CD4-positive, CD25-positive, alpha-beta regulatory T cell (primary cell): ENCODE measurements at places on chromosomes 16 and 17. TPM values are rescaled to one million over a fixed set of nuclear protein-coding genes. Genes with fewer than 3 reads are reported as not detected.

GRCh38 chr16:85674828-85675227 lies 13.9 kb downstream of the GINS2 start:
- no peak for DNase-seq

DNA sequence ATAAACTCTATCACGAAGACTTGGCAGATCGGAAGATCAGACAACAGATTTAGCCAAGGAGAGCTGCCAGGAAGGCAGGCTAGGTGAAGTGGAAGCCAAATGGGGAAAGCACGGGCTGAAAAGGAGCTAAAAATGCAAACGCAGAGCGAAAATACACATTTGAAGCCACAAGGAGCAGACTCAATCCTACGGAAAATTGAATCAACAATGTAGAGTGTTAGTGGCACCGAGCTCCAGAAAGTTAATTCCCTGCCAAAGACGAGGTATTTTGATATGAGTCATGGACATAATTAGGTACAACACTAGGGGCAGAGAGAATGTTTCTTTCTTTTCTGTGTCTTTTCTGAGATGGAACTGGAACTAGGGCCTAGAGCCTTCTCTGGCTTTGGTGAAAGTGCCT lies 20.7 kb downstream of the GSG1L start:
- no peak for DNase-seq

- DNase-seq: no peak
These were observed 243.9 kb downstream of the PARN start for GRCh38 chr16:14386115-14386514.

DNA sequence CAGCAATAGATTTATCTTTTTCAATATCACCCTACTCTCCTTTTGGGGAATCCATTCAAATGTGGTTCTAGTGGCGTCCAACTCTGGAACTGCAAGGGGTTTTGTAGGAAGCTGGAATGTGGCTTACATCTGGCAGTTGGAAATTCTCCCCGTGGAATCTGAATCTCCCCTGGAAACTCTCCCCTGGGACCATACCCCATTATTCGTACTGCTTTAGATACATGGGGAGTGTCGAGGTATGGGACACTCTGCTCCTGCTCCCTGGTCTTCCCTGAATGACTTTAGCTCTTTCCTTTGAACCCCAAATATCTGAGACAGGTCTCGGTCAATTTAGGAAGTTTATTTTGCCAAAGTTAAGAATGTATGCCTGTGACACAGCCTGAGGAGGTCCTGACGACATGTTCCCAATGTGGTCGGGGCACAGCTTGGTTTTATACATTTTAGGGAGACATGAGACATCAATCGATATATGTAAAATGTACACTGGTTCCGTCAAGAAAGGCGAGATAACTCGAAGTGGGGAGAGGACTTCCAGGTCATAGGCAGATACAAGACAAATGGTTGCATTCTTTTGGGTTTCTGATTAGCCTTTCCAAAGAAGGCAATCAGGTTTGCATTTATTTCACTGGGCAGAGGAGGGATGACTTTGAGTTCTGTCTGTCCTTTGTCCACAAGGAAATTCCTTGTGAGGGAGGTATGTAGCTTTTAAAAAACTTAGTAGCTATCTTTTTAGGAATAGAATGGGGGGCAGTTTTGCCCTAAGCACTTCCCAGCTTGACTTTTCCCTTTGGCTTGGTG lies 89.1 kb upstream of the CORO6 start:
- DNase-seq: no peak

DNA sequence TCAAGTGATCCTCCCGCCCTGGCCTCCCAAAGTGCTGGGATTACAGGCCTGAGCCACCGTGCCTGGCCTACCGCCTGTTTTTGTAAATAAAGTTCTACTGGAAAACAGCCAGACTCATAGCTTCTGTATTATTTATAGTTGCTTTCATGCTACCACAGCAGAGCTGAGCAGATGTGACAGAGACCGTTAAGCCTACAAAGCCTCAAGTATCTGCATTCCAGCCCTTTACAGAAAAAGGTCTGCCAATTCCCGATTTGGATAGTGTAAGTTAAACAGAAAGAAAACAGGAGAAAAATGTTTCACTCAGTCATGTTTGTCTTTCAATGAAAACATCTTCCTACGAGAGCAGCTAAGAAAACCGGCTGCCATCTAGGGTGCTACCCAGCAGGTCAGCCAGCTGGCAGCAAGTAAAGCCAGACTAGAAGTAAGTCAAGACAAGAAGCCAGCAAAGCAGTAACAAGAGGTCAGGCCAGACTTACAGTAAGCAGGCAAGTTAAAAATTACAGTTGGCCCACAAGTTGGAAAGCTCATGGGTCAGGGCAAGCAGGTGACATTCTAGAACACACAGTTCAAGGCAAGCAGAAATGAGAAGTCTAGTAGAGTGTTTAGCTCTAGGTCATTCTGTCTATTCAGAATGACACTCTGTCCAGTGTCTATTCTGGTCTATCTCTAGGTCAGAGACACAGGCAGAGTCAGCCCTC lies 17.7 kb downstream of the NCBP3 start:
- no peak for DNase-seq

- no peak for DNase-seq
These were observed 3.2 kb downstream of the KRTAP9-9 start for GRCh38 chr17:41258406-41258805.

- no peak for DNase-seq
These were observed 2.9 kb upstream of the KANSL1 start for GRCh38 chr17:46195939-46196716.

DNA sequence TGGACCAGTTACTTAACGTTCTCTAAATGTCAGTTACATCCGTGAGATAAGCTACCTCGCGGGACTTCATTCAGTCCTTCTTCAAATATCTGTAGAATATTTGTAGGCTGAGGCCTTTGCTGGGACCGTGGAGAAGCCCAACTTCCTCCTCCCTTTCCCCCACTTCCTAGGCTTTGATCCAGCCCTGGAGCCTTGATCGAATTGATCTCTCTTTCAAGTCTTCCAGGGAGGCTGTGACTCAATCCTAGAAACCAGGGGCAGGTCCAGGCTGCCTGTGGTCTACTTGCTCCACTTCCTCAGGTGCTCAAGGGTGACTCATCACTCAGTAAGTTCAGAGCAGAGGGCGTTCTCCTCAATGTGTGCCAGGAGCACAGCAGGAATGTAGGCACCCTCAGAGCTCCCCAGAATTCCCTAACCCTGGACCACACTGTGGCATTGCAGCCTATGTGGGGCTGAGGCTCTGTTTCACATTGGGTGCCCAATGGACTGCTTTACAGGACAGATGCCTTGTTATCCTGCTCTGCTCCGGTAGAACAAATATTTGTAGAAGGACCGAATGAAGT lies 11.2 kb upstream of the CEP20 start:
- no peak for DNase-seq

The PRSS22 gene
- total RNA-seq: not detected

The TPSB2 gene
- not detected for total RNA-seq

The BCL6B gene
- total RNA-seq: 0.42 TPM

The CIAO3 gene
- 42.6 TPM for total RNA-seq

The KRT12 gene
- not detected for total RNA-seq

The CACNG1 gene
- total RNA-seq: not detected
